Hematopoietic multipotent progenitor cell treated with erythropoietin and hydrocortisone succinate and interleukin-3 and kit ligand, for 6 days (in vitro differentiated cells): ENCODE measurements at places on chromosomes 1 and 21.

DNA sequence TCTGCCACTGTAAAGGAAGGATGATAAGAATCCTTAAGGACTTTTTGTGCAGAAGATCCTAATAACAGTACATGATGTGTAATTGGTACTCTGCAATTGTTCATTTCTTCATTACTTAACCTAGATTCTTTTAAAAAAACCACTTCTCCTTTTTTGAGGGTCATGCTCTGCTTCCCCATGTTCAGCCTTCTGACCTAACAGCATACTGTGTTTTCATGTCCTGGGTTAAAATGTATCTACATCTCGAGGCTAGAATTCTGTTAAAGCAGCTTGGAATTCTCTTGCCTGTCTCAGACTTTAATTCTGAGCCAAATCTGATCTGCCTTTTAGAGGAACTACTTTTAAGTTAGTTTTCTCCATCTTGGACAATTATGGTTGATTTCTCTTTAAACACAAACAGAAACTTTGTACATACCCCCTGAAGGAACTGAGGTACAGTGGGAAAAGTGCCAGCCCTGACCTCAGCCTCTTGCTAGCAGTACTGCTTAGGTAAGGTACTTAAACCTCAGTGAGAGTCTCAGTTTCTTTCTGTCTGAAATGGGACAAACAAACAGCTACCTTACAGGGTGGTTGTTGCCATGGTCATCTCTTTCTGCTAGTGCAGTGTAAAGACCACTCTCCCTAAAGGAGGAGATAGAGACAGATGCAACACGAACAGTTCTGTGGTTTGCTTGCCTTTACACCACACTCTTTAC lies 103.2 kb upstream of the DYNLT5 start:
- DNase-seq: peak; percentile 53

DNA sequence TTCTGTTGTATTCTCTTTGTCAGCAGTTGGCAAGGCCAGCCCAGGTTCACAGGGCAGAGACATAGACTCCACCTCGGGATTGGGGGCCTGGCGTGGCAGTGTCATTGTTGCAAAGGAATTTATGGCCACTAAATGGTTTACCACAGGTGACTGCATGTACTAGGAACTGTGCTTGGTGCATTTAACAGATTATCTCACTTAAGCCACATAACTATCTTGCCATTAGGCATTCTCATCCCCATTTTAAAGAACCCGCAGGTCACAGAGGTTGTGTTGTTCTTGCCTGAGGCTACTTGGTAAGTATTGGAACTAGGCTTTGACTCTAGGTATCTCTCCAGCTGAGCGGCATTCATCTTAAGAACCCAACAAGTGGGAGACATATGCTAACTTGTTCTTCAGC lies 9.7 kb downstream of the TLCD4 start:
- no peak for DNase-seq

DNA sequence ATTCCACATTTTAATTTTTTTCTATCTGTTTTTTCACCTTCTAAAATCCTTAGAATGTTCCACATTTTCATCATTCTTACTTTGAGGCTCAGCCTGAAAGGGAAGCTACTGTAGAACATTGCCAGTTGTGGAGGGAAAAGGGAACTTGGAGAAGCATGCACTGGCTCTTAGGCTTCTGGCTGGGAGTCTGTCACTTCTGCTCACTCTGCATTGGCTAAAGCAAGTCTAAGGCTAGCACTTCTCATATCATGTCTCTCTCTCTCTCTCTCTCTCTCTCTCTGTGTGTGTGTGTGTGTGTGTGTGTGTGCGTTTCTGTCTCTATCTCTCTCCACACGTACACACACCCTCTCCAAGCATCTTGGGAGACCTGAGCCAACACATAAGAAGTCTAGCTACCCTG lies 49.6 kb upstream of the ADAR start:
- DNase-seq: peak; percentile 51

GRCh38 chr1:230459465-230459864 lies 33.3 kb upstream of the PGBD5 start:
- no peak for DNase-seq

- peak; percentile 76 for DNase-seq
These were observed 4.7 kb upstream of the TSNAX start for GRCh38 chr1:231523816-231524215.

GRCh38 chr21:45126204-45126626 lies 51.8 kb downstream of the ADARB1 start:
- DNase-seq: no peak

DNA sequence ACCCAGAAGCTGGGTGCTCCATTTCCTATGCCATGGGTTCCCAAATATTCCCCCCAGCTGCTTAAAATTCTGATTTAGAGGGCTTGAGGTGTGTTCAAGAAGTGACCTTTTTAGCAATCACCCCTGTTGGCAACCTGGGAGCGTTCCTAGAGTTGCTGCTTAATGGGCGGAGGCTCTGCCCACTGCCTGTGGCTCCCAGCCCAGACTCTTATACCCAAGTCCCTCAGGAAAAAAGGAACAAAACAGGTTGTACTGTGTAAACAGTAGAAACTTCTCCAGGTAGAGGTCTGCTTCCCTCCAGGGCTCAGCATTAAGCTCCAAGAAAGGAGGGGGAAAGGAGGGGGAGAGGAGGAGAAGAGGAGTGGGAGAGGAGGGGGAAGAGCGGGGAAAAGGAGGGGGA lies 14.6 kb upstream of the TENT5C start:
- DNase-seq: no peak

- DNase-seq: no peak
These were observed 172.7 kb downstream of the BARHL2 start for GRCh38 chr1:90544356-90544755.

GRCh38 chr1:1487701-1488100 lies 16.1 kb downstream of the ATAD3B start:
- no peak for DNase-seq

DNA sequence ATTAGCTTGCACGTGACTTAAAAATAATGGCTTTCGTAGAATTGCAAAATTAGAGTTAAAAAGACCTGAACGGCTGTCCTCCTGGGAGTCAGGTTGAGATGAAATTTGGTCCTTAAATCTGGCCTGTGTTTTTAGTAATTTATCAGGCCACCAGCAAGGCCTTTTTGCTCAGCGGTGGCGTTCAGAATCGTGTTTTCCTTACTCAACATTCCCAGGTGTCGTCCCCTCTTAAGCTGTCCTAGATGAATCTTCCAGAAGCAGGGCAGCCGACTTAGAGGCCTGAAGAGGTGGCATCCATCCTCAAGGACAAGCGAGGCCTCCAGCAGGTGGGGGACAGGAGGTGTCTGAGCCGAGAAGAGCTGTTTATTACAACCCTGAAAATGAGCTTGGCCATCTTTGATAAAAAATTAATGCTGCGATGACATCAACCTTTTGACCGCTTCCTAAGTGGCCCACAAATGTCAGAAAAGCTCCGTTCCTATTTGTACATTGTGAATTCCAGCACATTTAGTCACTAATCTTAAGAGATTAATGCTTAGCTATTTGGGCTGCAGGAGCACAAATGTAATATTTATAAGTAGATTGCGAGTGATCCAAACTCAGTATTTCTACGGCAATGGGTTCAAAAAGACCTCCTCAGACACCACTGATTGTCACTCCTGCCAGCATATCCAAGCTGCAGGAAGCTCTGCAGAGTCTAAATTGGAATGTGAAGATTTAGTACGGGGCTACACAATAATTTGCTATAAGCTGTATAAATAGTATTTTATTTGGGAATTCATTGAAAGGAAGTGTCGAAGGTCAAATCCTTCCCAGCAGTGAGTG lies 344.1 kb upstream of the VAMP3 start:
- no peak for DNase-seq

- no peak for DNase-seq
These were observed 6.7 kb upstream of the CDK11A start for GRCh38 chr1:1730870-1731269.

DNA sequence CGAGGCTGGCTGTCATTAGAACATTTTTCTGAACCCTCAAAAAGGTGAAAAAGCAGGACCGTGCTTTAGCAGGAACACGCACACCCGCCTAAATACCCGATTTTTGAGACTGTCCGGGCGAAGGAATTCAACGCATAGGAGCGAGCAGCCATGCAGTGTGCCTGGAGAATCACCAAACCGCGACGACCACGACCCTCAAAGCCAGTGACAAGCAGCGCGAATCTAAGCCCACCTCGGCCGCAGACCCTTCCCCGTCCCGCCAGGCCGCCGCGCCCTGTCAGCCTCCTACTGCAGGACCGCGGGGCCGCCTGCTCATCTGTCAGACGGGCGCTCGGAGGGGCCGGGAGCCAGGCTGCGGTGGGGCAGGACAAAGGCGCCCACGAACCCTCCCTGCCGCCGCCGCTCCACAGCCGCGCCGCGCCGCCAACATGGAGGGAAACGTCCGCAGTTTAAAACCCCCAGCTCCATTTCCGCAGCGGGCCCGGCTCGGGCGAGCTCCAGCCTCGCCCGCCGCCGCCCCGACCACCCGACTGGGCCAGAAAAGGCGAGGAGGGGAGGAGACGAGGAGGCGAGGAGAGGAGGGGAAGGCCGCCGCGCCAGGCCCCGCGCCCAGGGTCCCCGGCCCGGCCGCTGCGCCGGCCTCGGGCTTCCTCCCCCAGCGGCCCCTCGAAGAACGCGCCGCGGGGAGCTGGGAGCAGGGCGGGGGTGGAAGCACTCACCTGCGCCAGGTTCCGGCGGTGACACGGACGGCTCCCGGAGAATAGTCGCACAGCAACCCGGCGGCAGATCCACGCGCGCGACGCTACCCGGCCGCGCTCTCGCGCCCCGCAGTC lies at the start of gene LBR:
Gene LBR, minus strand, starts transcription at position 804 of the 833 bp plus-strand sequence. CDS start 3,963 bp downstream, outside the sequence.
- peak; percentile 43 for DNase-seq

DNA sequence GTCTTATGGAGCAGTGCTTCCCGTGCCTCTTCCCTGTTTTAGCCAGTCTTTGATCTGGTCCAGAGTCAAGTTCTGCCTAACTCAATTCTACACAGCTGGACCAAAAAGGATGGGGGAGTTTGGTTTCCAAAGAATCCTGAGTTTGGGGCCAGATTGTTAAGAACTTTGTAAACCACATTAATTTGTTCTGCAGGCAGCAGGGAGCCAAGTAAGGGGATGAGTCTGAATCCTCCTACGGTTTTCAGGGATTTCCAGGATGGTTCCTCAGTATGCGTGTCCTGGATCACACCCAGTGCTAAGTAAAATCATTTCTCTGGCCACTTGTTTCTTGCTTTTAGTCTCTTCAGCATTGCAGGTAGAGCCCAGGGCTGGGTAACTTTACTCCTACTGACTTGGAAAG lies 26.1 kb upstream of the GJA5 start:
- DNase-seq: no peak

- no peak for DNase-seq
These were observed 1203.5 kb downstream of the NCAM2 start for GRCh38 chr21:22201669-22202068.

DNA sequence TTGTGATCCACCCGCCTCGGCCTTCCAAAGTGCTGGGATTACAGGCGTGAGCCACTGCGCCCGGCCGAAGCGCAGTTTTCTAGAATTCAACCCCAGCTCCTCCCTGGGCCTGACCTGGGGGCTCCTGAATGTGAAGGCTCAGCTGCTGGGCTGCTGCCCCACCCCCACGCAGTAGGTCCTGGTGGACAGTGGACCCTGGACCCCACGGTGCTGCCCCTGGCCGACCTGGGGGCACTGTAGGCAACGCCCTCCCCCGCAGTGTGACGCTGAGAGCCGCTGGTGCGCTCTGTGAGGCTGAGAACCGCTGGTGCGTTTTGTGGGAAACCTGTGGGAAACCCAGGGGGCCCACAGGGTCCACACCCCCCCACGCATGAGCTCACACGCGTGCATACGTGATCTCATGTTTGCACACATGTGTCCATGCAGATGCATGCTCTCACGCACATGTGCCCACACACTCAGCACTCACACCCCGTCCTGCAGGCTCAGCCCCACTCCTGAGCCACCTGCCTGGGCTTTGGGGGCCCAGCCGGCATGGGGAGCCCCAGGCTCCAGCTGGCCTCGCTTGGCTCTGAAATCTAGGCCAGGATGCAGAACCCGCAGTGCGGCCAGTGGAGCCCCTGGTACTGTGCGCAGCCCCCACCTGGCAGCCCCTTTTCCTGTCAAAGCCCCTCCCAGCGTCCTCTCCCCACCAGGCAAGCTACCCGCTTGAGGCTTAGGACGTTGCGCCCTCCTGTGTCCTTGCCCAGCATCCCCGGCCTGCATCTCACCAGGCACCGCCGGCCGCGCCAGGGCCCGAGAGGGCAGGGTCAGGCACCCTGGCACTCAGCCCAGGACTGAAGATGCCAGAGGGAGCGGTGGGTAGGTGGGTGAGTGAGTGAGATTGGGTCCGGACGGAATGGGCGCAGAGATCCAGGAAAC lies 67.7 kb downstream of the COL18A1 start:
- no peak for DNase-seq

DNA sequence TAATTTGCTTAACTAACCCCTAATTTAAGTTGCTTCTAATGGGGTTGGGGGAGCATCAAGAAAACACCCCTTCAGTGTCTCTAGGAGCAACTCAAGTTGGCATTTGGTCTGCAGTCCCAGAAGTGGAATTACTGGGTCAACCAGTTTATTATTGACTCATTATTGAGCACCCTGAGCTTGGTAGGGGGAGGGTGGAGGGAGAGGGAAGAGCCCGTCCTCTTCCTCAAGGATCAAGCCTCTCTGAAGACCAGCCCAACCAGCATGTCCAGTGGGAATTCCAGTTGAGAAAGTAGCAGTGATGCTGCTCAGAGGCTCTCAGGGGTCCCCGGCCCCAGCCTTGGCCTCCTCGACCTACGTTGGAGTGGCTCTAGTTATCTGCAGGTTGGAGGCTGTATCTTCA lies 2.1 kb upstream of the PLA2G2F start:
- no peak for DNase-seq

- DNase-seq: peak; percentile 27
These were observed at the start of gene LPAR3 for GRCh38 chr1:84892705-84893618. Gene LPAR3 (minus strand): TSS chr1:84893206. CDS start chr1:84866120, 27,086 bp downstream.

DNA sequence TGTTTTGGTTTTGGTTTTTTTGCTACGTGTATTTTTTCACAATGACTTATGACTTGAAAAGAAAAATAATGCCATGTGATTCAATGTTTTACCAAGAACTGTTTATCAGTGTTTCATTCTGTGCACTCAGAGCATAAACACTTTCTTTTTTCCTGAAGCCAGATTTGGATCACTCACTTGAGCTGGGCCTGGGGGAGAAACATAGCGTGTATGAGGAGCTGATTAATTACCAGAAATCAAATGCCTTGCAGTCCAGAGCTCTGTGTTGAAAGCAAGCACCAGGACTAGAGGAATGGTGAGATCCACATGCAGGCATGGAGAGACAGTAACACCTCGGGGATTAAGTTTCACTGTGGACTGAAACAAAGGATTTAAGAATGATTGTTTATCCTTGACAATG lies 642.1 kb upstream of the ADGRL2 start:
- no peak for DNase-seq

DNA sequence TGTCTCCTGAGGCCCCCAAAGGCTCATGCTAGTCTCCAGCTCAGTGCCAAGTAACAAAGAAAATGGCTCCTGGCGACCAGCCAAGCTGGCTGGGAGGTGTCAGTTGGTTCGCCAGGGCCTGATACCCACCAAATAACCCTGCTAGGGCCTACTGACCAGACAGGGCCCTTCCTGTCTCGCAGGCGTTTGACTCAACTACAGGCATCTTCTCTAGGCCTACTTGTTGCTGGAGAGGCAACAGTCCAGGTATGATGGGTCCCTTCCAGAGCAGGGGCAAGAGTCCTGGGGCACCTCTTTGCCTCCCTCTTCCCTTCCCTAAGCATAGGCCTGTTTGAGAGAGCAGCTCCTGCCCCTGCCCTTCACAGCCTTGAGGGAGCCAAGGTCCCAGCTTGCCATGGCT lies 147.9 kb upstream of the VANGL1 start:
- DNase-seq: no peak
